ENCODE measurements at places on chromosomes 16 and 17.

- no peak for DNase-seq
Observed at GRCh38 chr16:53745086-53745485, 41.1 kb downstream of the FTO start.

DNA sequence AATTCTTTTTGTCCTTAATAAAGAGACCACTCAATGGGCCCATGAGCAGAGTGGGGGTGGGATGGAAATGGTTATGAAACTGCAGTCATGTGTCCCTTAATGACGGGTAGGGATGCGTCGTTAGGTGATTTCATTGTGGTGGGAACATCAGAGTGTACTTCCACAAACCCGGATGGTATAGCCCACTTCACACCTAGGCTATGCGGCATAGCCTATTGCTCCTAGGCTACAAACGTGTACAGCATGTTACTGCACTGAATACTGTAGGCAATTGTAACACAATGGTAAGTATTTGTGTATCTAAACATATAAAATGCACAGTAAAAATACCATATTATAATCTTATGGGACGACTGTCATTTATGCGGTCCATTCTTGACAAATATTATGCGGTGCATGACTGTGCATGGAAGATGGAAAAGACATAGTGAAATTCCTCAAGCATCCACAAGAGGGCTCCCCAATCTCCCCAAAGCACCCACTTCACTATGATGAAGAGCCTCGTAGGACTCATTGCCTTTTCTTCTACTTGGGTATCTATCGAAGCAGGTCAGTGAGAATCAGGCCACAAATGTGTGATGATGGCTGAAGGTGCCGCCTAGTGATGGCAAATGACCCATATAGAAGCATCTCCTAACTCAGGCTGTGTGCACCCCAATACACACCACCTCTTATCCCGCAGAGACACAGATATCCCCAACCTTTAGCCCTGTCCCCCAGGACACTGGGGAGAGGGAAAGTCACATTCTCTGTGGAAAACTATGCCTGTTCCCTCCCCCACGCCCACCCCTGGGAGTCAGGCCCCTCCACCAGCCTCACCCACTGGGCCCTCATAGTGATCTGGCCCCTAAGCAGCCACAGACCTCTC is 43.5 kb downstream of the TBX21 start:
- DNase-seq = peak; percentile 41

DNA sequence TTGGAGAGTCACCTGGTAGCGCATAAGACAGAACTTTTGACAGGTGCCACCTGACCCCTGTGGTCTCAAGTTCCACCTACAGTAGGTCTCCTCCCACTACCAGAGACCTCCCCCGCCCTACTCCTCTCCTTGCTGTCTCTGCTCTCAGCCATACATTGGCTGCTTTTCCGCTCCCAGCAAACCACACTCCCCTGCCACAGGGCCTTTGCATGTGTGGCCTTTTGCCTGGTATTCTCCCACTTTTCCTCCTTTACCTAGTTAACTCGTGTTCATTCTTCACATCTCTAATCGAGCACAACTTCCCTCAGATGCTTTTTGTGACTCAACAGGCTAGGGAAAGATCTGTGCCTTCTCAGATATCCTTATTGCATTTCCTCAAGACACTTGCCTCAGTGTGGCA is 218.3 kb upstream of the EEF2KMT start:
- no peak for DNase-seq

DNA sequence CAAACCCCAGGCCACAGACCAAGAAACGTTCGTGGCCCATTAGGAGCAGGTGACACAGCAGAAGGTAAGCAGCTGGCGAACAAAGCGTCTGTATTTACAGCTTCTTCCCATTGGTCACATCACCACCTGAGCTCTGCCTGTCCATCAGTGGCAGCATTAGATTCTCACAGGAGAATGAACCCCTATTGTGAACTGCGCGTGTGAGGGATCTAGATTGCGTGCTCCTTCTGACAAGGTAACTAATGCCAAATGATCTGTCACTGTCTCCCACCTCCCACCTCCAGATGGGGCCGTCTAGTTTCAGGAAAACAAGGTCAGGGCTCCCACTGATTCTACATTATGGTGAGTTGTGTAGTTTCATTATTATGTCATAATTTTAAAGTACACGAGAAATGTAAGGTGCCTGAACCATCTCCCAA is 186.3 kb downstream of the CPPED1 start:
- no peak for DNase-seq

- DNase-seq = no peak
Observed at GRCh38 chr16:50178491-50178941, 25.4 kb downstream of the TENT4B start.

DNA sequence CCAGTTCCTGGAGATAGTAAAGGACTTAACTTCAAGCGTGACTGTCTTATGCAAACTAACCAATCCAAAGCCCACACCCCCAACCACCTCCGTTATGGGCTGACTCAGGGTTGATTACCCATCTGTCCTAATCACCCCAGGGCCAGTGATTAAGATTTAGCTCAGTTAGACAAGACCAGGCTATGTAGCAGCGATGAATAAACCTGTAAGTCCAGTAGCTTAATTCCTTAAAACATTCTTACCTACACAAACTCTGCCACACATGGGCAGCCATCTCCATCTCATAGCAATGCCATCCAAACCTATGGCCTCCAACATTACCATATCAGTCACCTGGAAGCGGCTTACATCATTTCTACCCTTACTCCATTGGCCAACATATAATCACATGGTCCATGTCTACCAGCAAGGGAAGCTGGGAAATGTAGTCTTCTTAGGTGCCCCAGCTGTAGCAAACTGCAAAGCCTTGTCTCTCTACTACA is 266.7 kb downstream of the SHISA9 start:
- no peak for DNase-seq

GRCh38 chr17:78490673-78491072 is 86.5 kb downstream of the DNAH17 start:
- no peak for DNase-seq

DNA sequence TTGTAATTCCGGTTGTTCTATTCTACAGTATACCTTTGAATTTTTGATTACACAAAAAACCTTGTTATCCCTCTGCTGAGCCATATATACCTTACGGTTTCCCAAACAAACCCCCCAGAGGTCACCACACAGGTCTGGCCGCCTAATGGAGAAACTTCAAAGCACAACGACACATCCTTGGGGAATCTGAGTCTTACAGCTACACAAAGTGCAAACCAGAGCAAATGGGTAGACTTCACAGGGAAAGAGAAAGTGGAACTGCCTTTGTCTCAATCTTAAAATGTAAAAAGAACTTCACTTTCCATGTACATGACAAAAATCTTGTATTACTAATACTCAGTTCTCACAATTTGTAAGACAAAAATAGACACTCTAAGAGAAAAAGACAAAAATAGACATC is 2.7 kb downstream of the FBXO31 start:
- no peak for DNase-seq

GRCh38 chr17:62790564-62790986 is 17.5 kb downstream of the MARCHF10 start:
- DNase-seq = no peak

GRCh38 chr16:64648282-64648681 is 473.6 kb downstream of the CDH11 start:
- no peak for DNase-seq

- DNase-seq = no peak
Observed at GRCh38 chr16:53304334-53304733, 129.9 kb upstream of the RBL2 start.

GRCh38 chr16:23374721-23375510 is 72.8 kb downstream of the SCNN1B start:
- DNase-seq = no peak

- DNase-seq = no peak
Observed at GRCh38 chr16:2036200-2036966, 9.7 kb downstream of the NHERF2 start.

- no peak for DNase-seq
Observed at GRCh38 chr17:44523672-44523972, 20.4 kb upstream of the GPATCH8 start.

GRCh38 chr17:3960764-3961163 is 3.5 kb downstream of the ATP2A3 start:
- DNase-seq = no peak

DNA sequence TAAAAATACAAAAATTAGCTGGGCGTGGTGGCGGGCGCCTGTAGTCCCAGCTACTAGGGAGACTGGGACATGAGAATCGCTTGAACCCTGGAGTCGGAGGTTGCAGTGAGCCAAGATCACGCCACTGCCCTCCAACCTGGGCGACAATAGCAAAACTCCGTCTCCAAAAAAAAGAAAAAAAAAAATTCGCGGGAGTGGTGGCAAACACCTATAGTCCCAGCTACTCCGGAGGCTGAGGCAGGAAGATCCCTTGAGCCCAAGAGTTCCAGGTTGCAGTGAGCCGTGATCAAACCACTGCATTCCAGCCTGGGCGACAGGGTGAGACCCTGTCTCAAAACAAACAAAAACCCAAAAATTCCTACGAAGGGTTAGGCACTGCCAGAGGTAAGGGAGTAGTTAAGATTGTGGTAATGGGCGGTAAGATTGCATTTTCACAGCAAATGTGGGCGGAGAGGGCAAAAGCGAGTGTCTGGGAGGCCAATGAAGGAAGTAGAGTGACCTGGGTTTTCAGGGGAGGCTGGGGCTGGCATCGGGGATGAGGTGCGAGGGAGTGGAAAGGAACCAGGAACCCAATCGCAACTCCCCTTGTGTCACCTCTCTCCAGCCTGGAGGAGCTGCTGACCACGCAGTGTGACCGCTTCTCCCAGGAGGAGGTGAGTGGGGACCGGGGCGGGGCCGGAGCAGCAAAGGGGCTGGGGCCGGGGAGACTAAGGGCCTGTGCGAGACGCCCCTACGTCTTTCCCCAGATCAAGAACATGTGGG is 2.6 kb downstream of the MYL11 start:
- no peak for DNase-seq

GRCh38 chr17:18961634-18962493 is 9.9 kb downstream of the SLC5A10 start:
- DNase-seq = no peak

DNA sequence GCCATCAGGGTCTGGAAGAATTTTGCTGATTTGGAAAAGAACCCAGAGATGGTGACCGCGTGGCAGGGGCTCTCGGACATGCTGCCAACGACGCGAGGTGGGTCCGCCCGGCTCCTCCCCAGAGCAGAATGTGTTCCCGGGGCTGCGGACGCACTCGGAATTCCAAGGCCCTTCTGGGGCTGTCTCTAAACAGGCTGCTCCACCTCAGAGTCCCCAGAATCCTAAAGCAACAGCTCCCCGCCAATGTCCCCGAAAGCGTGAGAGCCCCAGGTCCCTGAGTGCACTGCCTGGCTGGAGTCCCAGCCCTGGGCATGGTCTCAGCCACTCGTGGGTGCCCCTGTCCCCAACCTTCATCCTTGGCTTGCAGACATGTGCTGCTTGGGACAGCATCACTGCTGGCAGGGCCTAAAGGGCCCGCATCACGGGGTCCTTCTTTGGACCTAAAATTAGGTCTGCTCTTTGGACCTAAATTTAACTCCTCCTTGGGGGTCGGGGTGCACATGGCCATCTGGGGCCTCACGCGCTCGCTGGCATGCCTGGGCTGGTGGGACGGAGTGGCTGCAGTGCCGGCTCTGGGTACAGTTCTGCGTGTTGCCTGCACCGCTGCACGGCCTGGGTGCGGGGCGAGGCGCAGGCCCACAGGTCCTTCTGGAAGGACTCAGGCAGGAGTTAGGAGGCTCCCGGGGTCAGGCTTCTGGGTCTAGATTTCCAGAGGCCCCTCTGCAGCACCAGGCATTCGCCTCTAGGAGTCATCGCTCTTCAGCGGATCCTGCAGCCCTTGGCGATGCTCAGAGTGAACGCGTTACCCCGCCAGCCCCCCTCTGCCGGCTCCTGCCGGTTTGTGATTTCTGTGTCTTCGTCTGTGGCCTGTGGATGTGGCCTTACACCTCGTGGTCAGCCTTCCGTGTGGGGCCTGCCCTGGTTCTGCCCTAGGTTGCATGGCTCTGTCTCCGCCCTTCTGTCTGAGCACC is 41.9 kb upstream of the CHMP6 start:
- no peak for DNase-seq

- DNase-seq = no peak
Observed at GRCh38 chr17:290626-291025, 62.0 kb downstream of the RPH3AL start.

DNA sequence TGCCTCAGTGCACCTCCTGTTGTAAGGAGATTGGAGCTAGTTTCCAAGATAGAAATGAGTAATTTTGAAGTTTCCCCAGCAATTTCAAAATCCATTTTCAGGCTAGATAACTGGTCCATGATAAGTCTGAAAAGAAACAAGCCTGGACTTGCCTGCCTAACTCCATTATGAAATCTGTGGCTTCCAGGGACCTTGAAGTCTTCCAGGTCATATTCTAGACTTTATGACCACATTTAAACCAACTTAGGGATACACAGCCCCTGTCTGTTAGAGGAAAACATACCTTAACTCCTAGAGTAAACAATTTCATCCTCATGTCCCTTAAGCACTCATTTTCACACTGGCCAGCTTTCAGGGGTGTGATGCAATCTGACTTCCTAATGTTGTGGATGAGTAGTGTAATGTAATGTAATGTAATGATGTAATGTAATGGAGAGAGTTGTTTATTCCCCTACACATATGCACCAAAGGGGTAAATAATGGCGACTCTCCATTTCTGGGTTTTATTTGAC is 96.7 kb upstream of the FAM20A start:
- no peak for DNase-seq

GRCh38 chr16:73319737-73320136 is 271.8 kb upstream of the ZFHX3 start:
- no peak for DNase-seq

- DNase-seq = no peak
Observed at GRCh38 chr17:57550016-57550415, 195.1 kb downstream of the CCDC182 start.

GRCh38 chr16:54444851-54445458 is 158.4 kb upstream of the IRX3 start:
- DNase-seq = no peak

DNA sequence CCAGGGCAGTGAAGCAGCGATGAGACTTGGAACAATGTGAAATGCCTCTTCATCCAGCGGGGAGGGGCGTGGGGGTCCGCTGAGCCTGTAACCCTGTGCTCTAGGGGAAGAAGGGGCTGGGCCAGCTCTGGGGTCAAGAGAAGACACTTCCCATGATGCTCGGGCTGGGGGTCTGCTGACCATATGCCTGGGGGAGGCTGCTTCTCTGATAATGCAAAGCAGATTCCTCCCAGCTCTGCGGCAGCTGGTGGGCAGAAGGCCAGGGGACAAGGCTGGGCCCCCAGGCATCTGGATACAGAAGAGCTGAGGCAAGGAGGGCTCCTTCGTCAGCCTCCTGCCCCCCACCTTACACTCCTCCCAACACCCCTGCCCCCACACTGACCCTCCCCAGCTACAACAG is 24.7 kb downstream of the NGFR start:
- DNase-seq = no peak

Data from CD4-positive, alpha-beta T cell treated with Interleukin-4 for 1 hour (primary cell).